ENCODE measurements at places on chromosomes 2 and 18.

DNA sequence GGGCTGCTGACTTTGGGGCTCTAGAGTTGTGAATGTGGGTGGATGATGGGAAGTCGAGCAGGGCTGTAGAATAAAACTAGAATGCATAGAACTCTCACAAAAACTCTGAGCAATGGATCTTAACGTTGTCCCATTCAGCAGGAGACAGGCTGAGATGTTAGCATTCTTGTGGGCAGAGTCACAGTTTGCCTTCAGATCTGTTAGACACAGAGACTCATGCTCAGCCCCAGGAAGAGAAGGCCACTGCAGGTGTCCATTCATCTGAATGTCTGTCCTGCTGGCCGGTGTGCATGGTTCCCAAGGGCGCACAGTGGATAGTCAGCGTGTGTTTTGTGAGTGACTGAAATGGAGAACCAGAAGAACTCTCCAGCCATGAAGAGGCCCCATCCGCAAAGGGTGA lies 111.3 kb downstream of the TSN start:
- DNase-seq: no peak

GRCh38 chr2:233287871-233288270 lies 19.7 kb upstream of the SAG start:
- DNase-seq: no peak

DNA sequence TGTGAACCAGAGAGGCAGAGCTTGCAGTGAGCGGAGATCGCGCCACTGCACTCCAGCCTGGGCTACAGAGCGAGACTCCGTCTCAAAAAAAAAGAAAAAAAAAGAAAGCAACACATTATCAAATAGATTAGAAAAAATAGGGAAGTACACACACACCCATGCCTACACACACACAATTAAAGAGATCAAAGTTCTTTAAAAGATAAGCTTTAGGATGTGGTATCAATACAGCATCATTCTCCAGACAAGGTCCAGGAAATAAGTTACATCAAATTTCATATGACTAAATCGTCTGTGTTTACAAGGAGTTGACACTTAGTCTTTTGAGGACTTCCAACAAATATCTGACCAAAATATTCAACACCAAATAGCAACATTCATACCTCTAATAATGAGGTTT lies 25.7 kb downstream of the PGAP1 start:
- DNase-seq: no peak

DNA sequence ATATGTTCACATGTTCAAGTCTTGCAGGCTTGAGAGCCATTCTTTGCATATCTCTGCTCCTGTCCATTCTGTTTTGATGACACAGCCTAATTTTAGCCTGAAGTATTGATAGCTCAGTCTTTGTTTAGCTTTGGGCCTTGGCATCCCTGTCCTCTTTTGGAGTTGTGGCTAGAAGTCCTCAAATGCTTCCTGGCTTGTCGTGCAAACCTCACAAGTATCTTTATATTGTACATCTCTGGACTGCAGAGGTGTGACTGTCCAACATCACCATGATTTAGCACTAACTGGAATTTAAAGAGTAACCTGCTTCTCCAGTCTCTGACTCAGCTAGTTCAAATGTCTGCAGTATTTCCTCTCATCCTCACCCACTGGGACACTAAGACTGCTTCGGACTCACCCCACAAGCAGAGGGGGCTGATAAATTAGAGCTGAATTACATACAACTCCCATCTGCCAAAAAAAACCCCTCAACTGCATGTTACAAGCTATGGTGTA lies 11.7 kb downstream of the PFN4 start:
- DNase-seq: no peak

GRCh38 chr2:136253288-136254004 lies 135.5 kb upstream of the CXCR4 start:
- no peak for DNase-seq

- no peak for DNase-seq
Observed at GRCh38 chr2:57809230-57809629, 237.4 kb upstream of the VRK2 start.

GRCh38 chr2:10307561-10308156 lies 5.0 kb downstream of the HPCAL1 start:
- no peak for DNase-seq

GRCh38 chr18:73848656-73849055 lies 299.0 kb downstream of the FBXO15 start:
- no peak for DNase-seq

DNA sequence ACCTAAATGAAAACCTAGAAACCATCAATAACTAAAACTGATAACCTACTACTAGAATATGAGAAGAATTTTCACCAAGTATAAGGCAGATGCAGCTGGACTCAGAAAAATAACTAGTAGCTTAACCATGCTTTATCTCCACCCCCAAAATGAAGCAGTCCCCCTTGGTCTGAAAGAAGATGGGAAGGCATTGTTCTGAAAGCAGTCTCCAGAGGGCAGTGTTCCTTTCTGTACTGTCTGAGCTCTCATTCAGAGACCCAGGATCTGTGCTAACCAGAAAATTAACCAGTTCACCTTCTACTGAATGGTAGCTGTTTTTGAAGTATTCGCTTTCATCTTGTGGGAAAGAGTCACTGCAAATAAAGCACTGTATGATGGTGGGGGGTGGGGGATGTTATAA lies 273.0 kb downstream of the PDE11A start:
- no peak for DNase-seq

DNA sequence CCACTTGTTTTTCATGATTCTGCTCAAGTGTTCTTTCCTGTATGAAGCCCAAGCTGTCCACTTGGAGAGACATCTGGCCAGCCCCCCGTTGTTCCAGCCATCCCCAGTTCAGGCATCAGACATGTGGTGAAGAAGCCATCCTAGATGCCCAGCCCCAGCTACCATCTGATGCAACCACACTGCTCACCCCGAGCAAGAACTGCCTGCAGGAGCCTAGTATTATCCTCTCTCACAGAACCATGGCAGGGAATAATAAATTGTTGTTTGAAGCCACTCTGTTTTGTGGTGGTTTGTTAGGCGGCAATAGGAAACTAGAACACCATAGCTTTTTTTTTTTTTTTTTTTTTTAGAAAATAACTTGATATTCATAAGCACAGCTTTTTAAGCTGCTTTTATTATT lies 19.5 kb upstream of the DARS1 start:
- no peak for DNase-seq

GRCh38 chr2:237669283-237669627 lies 41.9 kb downstream of the LRRFIP1 start:
- no peak for DNase-seq

DNA sequence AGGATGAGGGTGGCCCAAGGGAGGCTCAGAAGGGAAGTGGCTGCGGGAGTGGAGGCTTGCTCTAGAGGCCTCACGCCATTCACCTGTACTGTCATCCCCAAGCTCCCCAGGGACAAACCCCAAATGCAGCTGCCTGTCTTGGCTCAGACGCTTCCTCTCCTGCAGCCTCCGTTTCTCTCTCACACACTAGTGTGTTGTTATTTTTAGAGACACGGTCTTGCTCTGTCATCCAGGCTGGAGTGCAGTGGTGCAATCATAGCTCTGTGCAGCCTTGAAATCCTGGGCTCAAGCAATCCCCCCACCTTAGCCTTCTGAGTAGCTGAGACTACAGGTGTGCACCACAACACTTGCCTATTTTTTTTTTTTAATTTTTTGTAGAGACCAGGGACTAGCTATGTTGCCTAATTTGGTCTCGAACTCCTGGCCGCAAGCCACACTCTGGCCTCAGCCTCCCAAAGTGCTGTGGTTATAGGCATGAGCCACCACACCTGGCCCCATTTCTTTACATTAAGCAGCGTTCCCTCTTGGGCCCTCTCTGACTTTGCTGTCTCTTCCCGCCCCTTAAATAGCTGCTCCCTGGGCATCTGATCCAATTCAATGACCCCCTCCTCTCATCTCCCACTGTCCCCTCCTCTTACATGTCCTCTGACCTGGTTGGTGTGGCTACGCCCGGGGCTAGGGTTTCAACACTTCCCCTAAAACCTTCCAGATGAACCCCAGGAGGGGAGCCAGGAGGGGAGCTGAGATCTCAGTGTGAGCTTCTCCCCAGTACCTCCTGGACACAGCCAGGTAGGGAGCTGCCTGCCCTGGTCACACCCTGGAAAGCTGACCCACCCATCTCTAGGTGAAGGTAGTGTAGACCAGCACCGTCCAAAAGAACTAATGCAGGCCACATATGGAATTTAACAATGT lies 24.0 kb upstream of the LOXHD1 start:
- no peak for DNase-seq

- no peak for DNase-seq
Observed at GRCh38 chr2:16326711-16327300, 338.8 kb downstream of the CYRIA start.

DNA sequence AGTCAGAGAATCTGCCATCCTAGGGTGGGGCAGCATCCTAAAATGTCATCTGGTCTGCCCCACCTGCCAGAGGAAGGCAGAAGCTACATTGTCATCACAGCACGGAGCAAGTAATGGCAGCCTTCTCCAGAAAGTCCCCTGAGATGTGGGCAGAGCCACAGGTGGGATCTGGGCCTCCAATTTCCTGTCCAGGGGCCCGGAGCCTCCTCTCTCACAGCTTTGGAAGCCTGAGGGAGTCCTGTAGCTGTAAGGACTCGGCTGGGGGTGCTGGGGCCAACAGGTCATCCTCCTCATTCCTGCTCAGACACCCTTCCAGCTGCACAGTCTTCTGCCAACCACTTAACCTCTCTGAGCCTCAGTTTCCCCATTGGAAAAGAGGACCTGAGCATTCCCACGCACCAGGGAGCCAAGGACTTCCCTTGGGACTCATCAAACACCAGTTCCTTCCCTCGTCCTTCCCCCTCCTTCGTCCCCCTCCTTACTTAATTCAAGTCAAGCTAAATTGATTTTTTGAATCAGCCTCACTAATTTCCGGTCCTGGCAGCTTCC lies 48.6 kb upstream of the ID2 start:
- DNase-seq: no peak

DNA sequence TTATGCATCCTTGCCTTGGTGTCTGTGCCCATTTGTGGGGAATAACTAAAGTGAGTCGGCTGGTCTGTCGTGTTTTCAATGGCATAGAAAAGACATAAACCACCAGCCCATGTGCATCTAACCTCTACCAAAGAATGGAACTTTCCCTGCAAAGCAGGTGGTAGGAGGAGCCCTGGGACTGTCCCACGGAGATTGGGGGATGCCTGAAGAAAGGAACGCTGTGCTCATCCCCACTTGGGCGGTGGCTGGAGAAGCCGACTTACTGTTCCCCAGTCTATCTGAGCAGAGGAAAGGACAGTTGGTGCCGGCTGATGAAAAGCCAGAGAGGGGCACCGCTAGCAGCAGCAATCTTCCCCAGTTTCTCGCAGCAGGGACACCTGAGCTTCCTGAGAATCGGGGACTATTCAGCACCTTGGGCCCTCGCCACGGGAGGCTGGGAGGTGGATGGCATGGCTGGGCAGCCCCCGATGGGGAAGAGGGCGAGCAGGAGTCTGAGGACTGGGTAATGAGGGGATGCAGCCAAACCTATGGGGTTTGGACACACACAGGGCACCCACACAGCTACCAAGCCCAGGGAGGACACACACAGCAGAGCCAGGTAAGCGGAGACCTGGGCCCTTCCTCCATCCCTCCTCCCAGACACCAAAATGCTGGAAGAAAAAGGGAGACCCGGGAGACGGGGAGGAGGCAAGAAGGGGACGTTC lies 53.7 kb upstream of the AGAP1 start:
- no peak for DNase-seq

- DNase-seq: no peak
Observed at GRCh38 chr2:155377931-155378444, 679.5 kb downstream of the KCNJ3 start.

DNA sequence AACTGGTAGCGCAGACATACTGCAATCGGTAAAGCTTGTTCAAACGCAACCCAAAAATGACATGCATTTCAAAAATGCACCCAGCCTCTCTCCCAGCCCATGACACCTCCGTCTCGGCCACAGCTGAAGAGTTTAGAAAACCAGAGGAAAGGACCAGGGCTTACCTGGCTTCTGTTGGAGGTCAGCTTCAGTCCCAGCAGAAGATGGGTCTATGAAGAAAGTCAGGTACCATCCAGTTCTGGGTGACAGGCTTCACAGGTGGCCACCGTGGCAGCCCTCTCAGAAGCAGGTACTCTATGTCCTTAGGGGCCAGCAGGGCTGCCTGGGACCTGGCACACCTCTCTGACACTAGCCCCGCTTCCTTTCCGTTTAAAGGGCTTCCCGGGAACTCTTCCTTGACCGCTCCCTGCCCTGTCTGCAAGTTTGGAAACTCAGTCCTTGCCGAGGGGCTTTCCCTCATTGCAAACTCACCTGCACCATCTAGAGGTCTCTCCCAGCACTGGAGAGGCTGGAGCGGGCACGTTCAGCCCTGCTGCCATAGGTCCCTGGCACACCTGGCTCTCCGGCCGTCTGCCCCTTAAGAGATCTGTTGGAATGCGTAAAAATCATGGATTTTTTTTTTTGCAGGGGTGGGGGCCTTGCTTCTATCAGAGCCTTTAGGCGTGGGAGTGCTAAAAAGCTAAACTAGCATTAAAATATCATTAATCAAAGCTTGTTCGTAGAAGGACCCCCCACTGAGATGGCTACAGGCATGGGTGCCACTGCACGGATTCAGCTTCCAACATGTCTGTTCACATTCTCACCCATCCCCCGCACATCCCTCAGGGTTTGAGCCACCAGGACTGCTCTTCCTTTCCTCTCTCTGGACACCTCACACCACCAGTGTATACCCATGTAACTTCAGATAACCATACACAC lies at the start of gene EDAR:
Gene EDAR (minus strand): TSS at position 425 of the 918 bp plus-strand sequence. CDS start 58,206 bp downstream, outside the sequence.
- DNase-seq: no peak

GRCh38 chr2:197164141-197164754 lies 146.3 kb downstream of the ANKRD44 start:
- no peak for DNase-seq

- DNase-seq: no peak
Observed at GRCh38 chr2:51706220-51706619, 674.3 kb upstream of the NRXN1 start.

GRCh38 chr2:168194784-168195522 lies 52.4 kb downstream of the STK39 start:
- DNase-seq: no peak

- DNase-seq: no peak
Observed at GRCh38 chr2:55078956-55079355, 28.7 kb upstream of the RTN4 start.

DNA sequence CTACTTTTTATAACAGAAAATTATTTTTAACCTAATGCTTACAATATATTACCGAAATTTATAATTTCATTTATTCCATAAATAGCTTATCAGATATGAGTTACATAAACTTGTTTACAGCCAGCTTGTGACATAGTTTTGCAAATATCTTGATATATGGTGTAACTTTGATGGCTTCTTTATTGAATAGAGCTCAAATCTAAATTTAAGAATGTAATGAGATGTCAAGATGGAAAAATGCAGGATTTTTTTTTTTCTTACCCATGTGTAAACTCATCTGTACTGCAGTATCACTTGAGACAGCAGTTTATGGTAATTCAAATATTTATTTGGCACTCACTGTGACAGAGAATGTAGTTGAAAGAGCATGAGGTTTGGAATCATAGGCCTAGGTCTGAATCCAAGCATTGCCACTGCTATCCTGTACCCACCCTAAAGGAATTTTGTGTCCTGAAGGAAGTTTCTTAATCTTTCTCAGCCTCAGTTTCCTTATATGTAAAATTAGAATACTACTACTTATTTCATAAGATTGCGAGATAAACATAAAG lies 3.8 kb downstream of the CREB1 start:
- no peak for DNase-seq
